AG04449 (cell line): ENCODE measurements at places on chromosomes 5 and 9.

DNA sequence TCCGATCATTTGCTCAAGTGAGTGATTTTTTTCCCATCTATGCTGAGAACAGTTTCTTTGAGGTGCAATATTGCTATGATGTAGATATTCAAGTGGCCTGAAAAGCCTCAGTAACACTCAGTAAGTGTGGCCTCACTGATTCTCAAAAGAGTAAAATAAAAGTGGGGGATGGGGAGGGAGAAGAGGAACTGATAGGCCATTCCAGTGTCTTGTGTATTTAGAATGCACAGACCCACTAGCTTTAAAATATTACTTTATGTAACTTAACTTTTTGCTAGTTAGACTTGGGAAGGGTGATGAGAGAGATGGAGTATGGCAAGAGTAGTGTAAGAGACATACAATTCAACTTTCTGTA lies 79.5 kb upstream of the ZNF608 start:
- DNase-seq: no peak

GRCh38 chr5:60295423-60295822 lies 401.9 kb upstream of the PDE4D start:
- DNase-seq: no peak

- DNase-seq: no peak
These were observed 419.4 kb downstream of the RAB3C start for GRCh38 chr5:59002162-59002825.

DNA sequence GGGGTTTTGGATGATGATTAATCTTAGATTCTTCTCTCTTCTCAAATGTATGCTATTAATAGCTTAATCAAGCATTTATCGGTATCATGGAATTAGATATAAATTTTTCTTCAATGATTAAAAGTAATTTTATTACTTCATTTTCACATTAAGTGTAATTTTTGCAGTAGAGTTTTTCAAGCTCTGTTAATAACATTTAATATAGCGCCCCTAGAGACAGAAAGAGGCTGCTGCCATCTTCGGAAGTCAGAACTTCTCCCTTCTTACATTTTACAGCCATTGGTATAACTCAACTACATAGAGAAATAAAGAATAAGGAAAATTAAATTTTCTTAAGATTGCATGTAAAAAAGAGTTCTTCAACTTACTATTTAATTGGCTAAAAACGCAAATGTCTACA lies 540.3 kb downstream of the GABRG2 start:
- no peak for DNase-seq

DNA sequence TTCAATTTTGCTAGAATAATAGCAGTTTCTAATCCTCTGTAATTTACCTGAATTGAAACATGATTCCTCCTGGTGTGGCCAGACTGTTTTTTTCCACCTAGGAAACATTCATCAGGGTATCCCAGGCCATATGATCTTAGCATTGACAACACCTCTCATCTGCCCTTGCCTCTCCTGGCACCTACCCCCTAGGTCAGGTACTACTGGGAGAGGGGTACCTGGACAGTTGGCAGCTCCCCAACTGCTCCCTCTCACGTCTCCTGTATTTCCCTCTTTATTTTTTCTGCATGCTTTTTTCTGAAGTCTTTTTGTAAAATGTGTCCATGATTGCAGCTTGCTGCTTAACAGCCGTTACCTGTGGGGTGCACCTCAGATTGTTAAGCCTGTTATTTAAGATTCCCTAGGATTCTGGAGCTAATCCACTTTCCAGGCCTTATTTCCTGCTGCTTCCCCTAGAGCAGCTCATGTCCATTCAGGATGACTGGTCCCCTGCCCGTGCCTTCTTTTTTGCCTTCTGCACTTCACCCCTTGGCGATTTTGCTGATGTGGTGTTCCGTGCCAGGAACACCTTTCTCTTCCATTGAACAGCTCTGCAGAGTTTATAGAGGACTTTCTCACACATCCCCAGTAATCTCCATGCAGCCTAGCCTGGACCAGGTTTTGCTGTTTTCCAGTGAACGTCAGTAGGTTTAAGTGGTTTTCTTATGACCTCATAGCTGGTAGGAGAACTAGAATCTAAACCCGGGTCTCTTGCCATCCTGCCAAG lies 33.6 kb downstream of the SNX30 start:
- no peak for DNase-seq

DNA sequence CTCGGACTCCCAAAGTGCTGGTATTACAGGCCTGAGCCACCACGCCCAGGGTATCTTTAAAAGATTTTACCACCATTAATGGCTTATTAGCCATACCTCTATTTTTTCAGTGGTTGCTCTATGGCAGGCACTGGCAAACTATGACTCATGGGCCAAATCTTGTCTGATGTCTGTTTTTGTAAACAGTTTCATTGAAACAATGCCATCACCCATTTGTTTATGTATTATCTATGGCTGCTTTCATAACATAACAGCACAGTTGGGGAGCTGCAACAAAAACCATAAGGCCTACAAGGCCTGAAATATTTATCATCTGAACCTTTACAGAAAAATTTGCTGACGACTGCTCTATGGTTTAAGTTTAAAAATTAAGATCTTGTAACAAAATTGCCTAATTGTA lies 66.8 kb downstream of the SLC38A9 start:
- no peak for DNase-seq

DNA sequence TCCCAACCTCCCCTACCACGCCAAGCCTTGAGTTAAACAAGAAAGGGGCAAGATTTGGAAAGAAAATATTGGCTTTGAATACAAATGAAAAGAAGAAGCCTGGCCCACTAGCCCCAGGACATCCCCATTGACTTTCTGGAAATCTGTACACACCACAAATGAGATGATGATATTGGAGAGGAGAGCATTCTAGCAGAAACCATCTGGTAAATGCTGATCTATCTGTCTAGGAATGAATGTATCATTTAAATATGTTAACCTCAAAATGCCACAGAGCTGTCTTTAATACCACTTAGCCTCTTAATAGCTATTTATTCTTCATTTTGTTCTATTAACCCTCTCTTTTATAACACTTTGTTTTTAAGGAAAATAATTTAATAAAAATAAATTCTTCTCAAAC lies 270.2 kb upstream of the PDE4D start:
- no peak for DNase-seq

DNA sequence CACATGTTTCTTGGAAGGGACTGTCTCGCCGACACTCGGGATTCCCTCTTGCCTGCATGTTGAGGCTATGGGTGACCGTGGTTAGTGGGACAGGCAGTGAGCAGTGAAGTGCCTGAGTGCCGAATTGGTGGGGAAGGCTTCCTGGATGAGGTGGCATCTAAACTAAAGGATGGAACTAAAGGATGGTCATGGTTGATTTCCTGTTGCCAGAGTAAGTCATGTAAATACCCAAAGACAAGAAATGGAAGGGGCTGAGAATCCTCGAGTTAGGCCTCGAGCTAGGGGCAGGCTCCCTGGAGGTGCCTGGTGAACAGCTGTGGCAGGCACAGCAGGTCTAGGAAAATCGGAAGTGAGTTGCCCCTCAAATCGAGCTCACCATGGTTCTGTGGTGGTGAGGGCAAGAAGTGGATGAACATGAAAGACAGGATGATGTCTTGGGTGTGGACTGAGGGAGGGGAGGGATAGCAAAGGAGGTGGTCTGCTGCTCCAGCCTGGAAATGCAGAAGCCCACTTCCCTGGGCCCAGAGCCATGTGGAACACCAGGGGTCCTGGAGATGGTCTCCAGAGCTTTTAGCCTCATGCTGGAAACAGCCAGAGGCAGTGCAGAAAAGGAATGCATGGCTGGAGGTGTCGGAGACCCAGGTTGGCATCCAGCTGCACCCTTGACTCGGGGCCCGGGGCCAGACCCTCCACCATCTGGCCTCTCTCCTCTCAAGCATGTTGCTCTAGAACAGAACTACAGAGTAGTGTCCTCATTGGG lies 12.2 kb downstream of the CD74 start:
- no peak for DNase-seq

- DNase-seq: no peak
These were observed 153.7 kb downstream of the INSYN2B start for GRCh38 chr5:169826618-169827017.

- DNase-seq: no peak
These were observed 54.3 kb downstream of the NR3C1 start for GRCh38 chr5:143349177-143349576.

- DNase-seq: no peak
These were observed 2216.6 kb upstream of the WWC1 start for GRCh38 chr5:166074582-166075481.

GRCh38 chr9:8628791-8629190 lies 829.2 kb upstream of the DMAC1 start:
- DNase-seq: no peak
